ENCODE measurements at places on chromosomes 1 and 21.
A peak's percentile ranks its signal among the peaks of the same experiment; 100 is the strongest.

DNA sequence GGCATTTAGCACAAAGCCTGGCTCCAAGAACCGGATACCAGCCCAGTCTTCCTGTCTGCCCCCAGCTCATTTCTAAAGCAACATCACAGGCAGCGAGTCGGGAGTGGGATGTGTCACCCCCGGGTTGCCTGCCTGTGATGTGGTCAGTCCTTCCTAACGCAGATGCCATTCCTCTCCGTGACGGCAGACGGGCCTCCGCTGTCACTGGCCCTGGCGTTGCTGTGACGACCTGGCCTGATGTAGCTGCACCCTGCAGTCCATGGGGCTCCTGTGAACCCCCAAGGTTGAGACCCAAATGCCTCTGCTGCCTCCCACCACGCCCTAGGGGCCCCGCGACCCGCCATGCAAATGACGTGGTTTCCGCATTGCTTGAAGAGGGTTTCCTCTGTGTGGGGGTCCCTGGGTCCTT lies 12.3 kb downstream of the TNFRSF1B start:
- DNase-seq = no peak

DNA sequence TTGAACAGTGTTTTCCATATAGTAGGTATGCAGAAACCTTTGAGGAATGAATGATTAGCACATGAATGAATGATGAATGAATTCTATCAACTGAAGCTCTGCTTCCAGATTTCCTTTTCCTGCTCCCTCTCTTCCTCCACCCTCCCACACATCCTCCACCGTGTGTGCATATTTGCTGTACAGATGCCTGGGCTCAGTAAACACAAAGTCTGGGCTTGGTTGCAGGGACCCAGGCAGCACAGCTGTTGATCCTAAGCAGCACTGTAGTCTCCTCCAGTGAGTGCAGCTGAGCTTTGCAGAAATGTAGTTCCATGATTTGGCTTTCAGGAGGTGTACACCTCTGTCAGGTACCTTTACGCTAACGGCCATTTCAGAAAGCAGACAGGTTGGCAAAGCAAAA lies 611.7 kb downstream of the NUF2 start:
- DNase-seq = no peak

DNA sequence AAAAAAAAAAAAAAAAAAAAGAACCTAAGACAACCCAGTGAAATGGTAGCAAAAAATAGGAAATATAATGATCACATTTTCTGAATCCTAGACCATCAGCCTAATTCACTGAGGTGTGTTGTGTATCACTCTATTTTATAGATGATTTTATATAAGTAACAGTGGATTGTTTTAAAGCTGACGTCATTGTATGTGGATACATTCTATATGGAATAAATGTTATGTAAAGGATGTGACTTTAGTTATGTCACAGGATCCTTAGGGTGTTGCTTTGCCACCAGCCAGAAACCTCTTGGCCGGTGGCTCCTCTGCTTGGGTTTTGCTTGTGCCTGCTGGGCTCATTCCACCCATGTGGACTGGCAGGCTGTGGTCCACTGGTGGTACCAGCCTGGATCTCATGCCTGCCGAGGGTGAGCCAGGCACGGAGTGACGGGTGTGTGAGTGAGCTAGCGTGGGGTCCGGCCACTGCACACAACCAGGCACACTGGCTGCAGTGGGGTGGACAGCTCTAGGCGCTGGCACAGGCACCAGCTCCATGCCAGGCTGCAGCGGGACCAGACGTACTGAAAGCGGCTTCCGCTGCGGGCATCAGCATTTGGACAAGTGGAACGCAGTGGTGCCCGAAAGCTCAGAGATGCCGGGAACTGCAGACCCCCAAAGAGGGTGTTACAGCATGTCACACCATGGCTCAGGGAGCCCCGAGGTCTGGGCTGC lies 44.5 kb downstream of the ZBTB8OS start:
- no peak for DNase-seq

GRCh38 chr1:182778862-182779261 lies 10.7 kb upstream of the NPL start:
- no peak for DNase-seq

GRCh38 chr1:15355968-15356625 lies 53.6 kb upstream of the EFHD2 start:
- DNase-seq = peak; percentile 63

- no peak for DNase-seq
Observed at GRCh38 chr1:156097499-156098178, 15.4 kb upstream of the MEX3A start.
